ENCODE measurements at places on chromosomes 3 and 15.

GRCh38 chr3:65033576-65033975 lies 345.8 kb upstream of the ADAMTS9 start:
- no peak for DNase-seq

DNA sequence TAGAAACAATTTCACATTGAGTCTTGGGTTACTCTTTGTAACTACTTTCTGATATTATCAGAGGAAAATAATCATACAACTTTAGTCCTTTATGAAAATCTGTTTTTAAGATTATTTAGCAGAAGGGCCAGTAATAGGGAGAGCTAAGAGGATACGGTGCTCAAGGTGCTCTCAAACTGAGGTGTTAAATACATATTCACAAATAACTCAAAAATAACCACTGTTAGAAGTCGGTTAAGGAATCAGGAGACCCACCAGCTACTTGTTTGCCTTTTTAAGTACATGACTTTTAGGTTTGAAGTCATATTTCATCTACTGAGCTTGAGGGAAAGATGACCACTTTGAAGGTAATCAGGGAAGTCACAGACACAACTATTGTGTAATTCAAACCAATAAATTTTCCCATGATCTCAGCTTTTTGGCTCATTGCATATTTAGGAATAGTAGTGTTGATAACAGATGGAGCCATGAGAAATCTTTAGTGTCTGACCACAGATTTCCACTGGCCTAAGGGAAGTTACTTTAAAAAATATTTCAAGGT lies 1.4 kb upstream of the RSRC1 start:
- DNase-seq, result no peak

- no peak for DNase-seq
Measured at GRCh38 chr15:101272584-101272983, 4.7 kb downstream of the SELENOS start.

GRCh38 chr15:26504009-26504408 lies 268.9 kb downstream of the GABRB3 start:
- DNase-seq, result no peak

DNA sequence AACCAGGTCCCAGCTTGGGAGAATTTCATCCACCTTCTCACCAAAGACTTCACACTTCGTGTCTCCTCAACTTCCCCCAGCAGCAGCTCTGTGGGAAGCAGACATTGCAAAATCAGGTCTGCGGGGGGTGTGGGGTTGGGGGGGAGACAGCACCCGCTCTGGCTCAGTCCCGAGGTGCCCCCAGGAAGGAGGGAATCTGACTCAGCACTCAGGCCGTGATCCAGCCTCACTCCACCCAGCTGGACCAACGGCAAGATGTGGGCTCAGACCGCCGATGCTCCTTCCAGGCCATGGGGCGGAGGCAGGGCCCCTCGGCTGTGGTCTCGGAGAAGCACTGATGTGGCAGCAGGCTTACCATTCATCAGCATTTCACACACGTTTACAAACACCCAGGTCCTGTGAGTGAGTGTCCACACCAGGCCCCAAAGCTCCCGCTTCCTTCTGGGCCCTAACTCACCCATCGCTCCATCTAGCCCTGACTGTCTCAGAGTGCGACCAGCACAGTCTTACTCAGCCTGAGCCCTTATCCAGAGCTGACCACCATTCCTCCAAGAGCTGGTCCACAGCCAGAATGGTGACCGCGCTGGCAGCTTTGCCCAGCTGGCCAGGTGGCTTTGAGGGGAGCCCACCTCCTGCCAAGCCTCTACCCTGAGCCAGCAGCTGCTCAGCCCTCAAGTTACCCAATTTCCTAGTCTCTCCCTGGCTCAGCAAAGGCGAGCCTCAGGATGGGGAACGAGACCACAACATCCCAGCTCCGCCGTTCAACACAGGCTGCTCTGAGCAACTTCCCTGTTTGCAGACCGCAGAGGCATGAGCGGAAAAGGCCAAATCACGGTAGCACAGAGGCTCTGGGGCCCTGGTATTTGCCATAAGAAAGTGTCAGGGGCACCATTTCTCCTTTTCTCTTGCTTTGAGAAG lies 3.3 kb downstream of the STAB1 start:
- DNase-seq, result peak; percentile 61

- DNase-seq, result peak; percentile 20
Measured at GRCh38 chr15:70014860-70015490, 82.7 kb downstream of the TLE3 start.

DNA sequence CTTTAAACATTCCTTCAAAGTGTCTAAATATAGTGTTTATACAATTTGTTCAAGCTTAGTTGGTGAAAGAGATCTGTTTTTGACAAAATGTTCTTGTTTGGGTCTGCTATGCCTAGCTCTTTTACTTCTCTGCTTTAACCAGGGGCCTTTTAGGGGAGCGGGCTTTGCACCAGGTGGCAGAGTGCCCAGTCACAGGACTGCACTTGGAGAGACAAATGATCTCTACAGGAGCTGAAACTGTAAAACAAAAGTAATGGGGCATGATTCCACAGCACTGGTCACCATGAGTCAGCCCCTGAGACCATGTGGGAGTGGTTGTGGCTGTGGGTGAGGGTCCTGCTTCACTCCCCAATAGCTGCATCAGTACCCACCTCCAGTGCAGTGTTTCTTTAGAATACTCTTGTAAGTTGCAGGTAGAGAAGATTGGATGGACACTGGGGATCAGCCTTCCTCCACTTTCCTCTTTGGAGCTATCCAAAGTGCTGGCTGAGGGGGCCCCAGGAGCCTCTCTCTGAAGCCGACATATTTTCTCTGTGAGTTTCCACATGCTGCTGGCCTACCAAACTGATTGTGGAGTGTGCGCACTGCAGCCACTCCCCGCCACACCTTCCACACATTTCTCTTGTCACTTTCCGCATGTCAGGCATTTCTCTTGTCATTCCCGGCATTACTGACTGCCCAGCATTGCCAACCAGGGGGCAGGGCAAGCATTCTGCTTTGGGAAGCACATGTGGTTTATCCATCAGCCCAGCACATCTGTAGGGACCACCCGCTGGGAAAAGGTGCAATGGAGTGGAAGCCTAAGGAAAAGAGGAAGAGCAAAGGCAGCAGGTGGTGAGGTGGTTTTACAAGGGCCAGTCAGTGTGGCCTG lies 110.0 kb downstream of the EPHB1 start:
- no peak for DNase-seq

DNA sequence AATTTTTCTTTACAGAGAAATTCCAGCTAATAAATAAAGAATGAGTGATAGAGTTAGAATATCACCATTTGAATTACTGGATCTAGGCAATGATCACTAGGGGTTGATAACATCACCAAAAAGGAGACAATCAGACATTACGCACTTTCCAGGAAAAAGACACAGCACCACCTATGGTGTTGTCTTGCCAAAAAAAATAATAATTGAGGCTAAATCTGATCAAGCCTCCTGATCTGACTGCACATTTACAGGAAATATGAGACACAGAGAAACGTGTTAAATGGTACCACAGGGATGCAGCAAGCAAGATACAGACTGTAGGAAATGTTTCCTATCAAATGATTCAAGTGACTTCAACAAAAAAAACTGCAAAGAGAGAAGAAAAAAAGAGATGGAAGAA lies 92.8 kb downstream of the EOMES start:
- no peak for DNase-seq

DNA sequence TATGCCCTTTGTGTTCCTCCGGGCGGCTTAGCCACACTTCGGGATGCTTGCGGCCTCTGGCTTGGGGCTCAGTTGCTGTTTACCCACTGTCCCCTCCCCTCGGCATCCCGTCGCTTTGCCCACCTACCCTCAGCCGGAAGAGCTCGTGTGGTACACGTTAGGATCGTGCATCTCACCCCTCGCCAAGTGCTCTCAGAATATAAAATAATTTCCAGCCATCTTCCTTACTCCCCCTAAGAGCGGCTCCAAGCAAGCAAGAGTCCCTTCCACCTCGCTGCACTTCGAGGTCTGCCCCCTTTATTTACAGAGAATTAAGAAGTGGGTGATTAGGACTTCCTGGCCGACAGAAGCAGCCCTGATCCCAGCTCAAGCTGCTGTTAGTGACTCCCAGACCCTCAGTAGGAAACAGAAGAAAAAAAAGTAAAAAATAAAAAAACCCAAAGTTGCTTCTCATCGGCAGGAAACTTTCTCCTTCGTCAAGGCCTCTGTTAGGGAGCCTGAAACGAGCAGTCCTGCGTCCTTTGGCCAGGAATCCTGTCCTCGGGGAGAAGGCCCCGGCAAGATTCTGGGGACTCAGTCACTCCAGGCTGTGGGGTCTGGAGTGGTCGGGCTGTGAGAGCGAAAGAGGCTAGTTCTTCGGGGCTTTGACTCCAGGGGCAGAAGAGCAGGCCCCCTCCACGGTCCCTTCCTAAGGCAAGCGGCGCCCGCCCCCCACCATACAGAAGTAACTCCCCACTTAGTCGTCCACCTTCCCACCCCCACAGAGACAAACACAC lies 3.0 kb downstream of the MEIS2 start:
- DNase-seq, result no peak

- no peak for DNase-seq
Measured at GRCh38 chr3:182118066-182118465, 406.3 kb downstream of the SOX2 start.

GRCh38 chr3:192727032-192727847 lies at the start of gene FGF12:
Gene FGF12 (minus strand): TSS chr3:192727541.
- DNase-seq, result no peak

DNA sequence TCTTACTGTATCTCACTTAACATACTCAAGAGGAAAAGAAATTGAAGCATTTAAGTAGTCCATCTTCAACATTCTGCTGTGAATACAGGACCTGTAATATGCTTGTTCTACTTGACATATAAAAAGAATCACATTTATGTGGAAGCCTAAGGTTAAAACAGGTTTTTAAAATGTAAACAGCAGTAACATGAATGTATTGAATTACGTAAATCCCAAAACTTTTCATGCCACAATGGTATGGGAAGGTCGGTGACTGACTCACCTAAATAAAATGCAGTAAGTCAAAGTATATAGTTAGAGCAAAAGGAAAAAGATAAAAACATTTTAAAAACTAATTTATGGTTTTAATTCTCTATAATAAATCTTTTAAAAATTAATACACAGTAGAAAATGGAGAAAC lies 115.7 kb upstream of the TJP1 start:
- DNase-seq, result no peak

DNA sequence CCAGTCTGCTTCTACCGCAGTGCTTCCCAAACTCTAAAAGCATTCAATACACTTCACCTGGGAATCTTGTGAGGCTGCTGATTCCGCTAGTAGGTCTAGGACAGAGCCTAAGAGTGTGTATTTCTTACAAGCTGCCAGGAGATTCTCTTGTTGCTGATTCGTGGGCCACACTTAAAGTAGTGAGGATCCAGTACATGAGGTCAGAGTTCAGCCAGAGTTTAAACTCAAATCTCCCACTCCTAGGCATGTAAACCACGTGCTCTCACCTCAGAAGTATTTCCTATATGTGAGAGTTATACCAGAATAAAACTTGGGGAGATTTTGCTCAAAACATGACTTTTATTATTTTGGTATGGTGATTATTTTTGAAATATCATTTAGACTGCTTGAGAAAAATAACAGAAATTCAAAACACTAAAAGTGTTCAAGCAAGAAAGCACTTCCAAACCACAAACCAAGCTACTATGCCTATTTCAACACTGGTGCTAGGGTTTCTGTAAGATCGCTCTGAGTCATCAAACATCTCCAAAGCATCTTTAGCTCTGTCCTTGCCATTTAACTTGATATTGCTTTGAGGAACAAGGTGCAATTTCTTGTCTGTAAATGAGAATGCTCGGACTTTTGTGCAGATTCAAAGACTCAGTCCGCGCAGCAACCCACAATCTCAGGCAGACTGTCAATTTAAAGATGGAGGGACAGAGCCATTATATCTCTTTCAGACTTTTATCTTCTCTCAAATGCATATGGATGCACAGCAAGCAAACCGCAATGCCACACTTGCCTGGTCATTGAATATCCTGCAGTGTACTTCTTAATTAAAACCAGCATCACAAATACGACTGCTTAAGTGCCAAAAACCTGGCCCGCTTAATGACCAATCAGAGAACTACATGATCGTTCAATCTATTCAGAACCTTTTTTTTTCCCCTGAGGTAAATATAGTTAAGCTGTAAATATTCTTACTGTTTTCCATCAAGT lies 59.8 kb downstream of the AGTR1 start:
- DNase-seq, result no peak
